ENCODE measurements at places on chromosomes 7 and 10.

DNA sequence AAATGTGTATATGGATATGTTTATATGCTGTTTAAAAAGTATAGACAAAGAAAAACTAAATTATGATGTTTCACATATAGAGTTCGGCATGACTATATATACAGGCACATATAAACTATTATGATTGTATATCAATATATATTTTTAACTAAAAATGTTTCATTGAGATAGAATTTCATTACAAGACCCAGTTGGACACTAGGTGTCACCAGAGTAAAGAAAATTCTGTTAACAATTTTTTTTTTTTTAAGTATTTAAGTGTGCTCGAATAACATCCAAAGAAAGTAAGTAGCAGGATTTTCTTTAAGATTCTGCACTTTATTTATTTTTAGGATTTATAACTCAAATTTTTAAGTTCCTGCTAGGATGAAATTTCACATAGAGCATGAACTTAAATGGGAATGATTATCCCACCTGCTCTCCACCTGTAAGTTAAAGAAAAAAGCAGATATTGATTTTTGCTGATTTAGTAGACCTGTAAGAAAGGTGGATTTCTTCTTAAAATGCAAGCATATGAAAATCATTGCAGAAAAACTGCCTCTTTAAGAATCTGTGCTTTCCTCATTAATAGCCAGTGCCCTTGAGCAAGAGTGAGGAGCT lies 961.5 kb downstream of the PCDH15 start:
- DNase-seq: no peak

DNA sequence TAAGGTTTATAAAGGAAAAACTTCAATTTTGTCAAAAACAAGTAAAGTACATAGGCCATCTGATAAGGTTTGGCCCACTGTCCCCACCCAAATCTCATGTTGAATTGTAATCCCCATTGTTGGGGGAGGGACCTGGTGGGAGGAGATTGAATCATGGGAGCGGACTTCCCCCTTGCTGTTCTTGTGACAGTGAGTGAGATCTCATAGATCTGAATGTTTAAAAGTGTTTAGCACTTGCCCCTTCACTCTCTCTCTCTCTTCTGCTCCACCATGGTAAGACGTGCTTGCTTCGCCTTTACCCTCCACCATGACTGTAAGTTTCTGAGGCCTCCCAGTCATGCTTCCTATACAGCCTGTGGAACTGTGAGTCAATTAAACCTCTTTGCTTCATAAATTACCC lies 18.2 kb downstream of the MRPL32 start:
- DNase-seq: no peak

DNA sequence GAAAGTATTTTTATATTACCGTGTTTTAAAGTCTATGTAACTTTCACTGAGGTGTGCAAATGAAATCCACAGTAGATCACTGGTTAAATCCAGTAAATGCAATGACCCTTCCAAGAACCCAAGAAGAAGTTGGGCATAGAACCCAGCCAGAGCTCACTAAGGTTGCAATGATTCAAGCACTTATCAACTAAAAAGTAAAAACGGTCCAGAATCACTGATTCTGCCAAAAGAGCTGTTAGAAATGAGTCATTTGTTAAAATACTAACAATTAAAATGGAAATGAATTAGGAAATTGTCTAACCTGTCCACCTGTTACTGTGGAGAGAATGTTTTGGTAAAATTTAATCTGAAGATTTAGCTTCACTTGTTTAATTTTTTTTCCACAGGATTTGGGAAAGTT lies 74.4 kb downstream of the ANK3 start:
- DNase-seq: no peak

- no peak for DNase-seq
Measured at GRCh38 chr10:127905848-127906261, 1.0 kb upstream of the PTPRE start.

- DNase-seq: no peak
Measured at GRCh38 chr7:132780822-132781221, 204.6 kb upstream of the PLXNA4 start.

GRCh38 chr10:74988054-74988775 lies 123.2 kb upstream of the SAMD8 start:
- DNase-seq: no peak

- no peak for DNase-seq
Measured at GRCh38 chr7:155306673-155307470, 9.2 kb downstream of the INSIG1 start.

GRCh38 chr10:59805014-59805413 lies 51.8 kb upstream of the MRLN start:
- DNase-seq: no peak

DNA sequence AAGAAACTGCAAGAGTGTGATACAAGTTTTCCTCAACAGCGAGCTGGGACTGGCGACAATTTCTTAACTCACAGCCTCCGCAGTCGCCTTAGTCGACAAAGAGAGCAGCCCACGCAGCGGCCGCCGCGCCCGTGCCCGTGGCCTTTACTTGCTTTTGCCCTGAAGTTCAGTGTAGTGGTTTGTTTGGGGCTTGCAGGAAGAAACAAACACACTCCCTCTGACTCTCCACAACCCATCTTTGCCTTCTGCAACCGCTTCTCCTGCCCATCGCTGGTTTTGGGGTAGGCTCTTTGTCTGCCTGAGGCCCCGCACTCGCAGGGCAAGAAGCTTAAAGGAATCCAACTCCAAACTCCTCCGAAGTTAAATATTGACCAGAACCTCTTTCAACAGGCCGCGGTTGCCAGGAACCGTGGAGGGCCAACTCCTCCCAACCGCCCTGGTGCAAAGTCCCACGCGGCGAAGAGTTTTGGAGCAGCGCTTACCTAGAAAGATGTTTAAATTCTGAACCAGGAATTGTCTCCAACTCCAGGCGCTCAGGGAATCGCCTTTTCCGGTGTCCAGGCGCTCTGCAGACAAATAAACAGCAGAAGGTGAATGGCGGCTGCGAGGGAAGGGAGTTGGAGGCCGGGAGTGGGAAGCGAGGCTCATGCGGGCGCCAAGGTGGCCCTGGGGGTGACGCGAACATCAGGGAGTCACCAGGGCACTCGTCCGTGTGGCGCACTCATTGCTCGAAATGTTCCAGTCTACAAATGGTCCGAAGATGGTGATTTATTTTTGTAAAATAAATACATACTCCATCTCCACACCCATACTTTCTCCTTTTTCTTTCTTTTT lies 8.3 kb downstream of the HOXA4 start:
- no peak for DNase-seq

GRCh38 chr10:110137142-110137545 lies 70.3 kb upstream of the MXI1 start:
- no peak for DNase-seq

DNA sequence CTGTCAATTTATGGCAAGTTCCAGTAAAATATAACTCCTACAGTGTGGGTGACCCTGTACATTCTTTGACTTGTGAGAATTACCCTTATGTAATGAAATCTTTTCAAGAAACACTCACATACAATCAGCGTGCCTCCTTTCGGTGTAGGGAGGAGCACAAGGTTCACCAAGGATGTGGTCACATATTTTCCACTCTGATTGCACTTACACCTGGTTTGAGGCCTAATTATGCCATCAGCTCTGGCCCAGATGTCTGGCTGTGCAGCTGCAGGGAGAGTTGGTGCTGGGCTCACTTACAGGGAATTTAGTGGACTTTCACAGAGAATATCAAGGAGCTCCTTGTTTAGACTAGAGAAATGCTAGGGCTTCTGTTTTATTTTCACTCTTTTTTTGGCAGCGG lies 146.0 kb upstream of the STEAP4 start:
- no peak for DNase-seq

- DNase-seq: no peak
Measured at GRCh38 chr7:29990931-29991330, 1.3 kb upstream of the SCRN1 start.

- DNase-seq: no peak
Measured at GRCh38 chr7:41582116-41582515, 120.8 kb downstream of the INHBA start.

- no peak for DNase-seq
Measured at GRCh38 chr10:98320486-98321185, 52.6 kb upstream of the LOXL4 start.

DNA sequence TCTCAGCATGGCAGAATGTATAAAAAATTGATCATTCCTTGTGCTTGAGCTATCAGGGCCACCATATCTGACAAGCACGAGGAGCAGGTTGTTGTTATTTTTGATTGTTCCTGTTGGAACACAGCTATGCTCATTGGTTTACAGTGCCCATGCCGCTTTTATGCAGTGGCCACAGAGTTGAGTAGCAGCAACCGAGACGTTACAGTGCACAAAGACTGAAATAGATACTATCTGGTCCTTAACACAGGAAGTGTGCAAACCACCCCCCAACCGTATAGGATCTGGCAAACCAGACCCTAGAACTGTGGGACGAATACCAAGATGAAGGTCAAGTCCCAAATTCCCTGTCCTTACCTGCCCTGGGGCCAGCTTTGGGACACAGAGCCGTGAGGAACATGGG lies 216.6 kb downstream of the KLF6 start:
- no peak for DNase-seq

GRCh38 chr7:4123346-4123745 lies 558.7 kb upstream of the FOXK1 start:
- DNase-seq: no peak

GRCh38 chr10:14481752-14482151 lies 151.0 kb upstream of the FRMD4A start:
- DNase-seq: no peak

DNA sequence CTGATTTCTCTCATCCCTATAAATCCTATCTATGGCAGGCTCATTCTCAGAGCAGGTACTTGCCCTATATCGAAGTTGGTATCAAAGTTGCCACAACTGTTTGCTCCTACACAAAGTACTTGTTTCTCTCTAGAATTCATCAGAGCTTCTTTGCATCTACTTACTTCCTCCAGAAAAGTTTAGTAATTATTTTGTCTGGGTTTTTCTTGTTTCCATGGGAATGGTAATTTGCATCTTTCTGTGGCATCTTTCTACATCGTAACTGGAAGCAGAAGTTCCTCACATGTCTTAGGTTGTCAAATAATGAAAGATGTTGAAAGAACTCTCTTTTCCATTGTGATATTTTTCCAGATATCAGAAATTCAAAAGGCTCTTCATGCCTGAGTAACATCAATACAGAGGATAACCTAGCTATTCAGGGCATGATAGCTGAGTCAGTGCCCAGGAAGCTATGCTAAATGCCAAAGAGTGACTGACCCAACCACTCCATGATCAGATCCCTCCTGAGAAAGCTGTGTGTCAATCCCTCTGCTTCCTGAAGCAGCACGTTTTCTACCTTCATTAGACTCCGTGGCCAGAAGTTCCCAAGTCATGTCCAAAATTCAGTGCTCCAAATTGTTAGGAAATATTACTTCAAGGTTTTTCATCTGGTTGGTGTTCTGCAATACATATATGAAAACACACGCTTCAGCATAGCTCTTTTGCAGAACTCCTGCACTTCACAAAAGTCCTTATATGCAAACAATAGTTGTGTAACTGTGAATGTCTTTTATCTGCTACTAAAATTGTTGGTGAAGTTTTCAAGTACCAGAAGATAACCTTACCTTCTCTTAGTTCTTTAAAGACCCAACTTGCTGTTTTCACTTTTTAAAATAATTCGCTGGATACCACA lies 216.5 kb downstream of the VTI1A start:
- DNase-seq: no peak

DNA sequence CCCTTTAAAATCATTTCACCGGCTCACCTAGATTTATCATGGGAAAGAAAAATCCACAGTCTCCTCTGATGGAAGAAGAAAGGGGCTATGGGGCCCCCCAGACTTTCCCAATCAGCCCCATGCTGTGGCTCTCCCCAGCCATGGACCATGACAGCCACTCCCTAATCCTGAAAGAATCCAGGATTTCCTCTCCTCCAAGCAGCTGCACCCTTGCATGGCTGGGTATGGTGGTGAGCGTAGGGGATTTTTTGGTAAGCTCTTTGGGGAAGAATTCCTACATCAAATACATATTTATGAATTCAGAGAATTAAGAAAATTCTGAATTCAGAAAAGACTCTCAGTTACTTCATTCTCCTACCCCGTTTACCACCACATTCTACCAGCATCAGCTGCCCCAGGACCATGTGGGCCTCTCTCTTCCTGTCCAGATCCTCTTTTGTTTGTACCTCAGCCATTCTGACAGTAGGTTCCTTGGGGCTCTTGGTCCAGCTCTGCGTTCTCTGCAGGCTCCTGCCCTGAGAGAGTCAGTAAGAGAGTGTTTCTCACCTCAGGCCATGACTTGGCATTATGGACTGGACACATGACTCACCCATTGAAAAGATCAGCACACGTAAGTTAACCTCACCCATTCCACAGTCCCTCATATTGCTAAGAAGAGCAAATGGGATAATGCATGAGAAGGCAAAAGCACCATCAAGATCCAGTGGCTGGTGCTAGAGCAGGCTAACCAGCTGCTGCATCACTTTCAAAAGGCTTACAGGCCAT lies 337.8 kb downstream of the ELMO1 start:
- DNase-seq: no peak

All from esophagus squamous epithelium (tissue), 5 donors.